ENCODE measurements at places on chromosomes 6 and 20. TPM values are rescaled to one million over a fixed set of nuclear protein-coding genes. Genes with fewer than 3 reads are reported as not detected.

SLA2 gene
- total RNA-seq, result not detected

ILRUN gene
- 34.2 TPM for total RNA-seq

TOMM6 gene
- 266 TPM for total RNA-seq

GPANK1 gene
- total RNA-seq, result 13.6 TPM
